Keratinocyte (primary cell): ENCODE measurements at places on chromosomes 5 and 9. TPM values are rescaled to one million over a fixed set of nuclear protein-coding genes. Genes with fewer than 3 reads are reported as not detected.

DNA sequence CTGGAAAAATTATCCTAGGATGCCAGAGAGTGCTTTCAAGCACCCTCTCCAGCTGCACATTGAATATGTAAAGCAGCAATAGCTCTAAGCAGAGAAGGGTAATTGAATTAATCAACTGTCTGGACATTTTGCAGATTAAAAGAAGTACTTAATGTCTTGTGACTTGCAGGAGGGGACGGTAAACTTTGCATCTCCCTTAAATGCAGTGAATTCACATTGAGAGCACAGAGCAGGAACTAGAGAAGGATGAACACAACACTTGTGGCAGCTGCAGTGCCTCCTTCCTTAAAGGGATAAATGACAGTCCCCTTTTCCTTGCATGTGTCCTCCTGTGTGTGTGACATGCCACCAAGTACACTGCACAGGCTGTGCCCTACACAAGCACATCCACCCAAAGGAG, 7.4 kb upstream of the CDK5RAP2 start:
- DNase-seq: no peak

- no peak for DNase-seq
These were observed 387.8 kb downstream of the GADD45G start for GRCh38 chr9:89992326-89993198.

DNA sequence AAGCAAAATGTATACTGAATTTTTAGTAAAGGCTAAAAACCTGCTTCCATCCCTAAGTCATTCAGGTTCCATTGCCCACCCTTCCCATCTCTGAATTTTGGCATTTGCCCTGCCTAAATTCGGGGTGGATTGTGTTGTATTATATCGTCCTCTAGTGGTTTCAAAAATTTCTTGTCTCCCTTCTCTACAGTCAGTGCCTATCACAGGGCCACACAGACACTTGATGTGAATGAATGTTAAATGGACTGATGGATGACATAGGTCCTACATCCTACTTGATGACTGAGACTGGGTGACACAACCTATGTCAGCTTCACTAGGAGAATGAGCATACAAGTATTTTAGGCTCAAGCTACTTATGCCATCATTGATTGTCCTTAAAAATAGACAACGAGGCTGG, 45.6 kb upstream of the SLC30A5 start:
- no peak for DNase-seq

- DNase-seq: no peak
These were observed 172.7 kb downstream of the ROR2 start for GRCh38 chr9:91777292-91777830.

DNA sequence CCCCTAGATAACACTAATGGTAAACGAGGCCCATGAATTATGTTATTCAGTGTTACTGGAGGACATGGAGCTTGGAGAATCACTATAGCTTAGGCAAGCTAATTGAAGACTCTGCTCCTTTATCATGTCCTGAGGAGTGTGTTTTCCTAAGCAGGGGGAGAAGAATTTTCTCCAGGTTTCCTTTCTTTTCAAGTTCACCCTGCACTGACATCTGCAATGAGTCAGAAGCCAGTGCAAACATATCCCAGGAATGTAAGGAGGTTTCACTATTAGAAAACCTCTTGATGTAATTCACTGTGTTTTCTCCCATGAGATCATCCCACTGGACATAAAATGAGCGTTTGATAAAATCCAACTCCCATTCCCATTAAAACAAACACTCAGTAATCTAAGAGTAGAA, 75.6 kb downstream of the DMRT2 start:
- DNase-seq: no peak

DNA sequence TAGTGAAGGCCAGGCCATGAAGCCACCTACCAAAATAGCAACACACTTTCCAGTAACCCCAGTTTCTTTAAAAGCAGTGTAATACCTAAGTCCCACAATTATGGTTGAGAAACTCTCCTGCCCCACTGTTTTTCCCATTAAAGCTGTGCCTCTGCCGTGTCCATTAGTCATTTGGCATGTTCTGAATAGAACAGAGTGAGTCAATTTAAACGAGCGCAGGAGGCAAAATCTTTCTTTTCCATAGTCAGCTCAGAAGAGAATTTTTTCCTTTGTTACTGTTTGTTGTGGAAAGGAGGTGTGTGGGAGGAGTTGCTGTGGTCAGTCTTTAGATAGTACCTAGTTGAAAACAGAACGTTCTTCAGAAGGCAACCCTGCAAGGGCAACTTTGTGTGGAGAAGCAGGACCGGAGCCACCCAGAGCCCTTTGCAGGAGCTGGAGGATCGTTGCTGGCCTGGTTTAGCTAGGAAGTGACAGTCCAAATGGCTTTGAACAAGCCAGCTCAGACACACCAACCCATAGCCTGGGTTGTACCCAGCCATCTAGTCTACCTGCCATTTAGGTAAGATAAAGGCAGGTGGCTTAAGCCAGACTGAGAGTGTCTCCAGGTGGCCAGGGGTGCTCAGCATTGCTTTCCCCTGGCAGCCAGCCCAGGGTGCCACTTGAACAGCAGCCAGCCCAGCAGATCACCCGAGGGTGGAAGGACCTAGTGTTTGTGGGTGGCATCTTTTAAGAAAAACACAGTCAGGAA, 30.4 kb downstream of the GADD45G start:
- DNase-seq: no peak

DNA sequence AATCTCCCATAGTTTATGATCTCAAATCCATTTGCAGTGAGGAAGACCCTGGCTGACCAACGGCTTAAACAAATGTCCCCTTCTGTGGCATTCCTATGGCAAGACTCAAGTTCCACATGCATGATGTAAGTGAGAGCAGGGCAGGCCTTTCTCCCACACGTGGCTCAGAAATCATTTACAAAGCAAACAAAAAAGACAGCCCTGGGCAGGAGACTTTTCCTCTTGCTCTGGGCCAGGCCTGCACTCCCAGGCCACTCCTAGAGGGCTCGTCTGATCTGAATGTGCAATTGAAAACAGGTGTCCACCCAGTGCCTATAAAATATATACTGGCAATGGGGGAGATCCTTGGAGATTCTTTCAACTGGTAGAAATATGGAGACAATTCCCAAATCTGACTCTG, 123.1 kb downstream of the DMRT2 start:
- DNase-seq: no peak

DNA sequence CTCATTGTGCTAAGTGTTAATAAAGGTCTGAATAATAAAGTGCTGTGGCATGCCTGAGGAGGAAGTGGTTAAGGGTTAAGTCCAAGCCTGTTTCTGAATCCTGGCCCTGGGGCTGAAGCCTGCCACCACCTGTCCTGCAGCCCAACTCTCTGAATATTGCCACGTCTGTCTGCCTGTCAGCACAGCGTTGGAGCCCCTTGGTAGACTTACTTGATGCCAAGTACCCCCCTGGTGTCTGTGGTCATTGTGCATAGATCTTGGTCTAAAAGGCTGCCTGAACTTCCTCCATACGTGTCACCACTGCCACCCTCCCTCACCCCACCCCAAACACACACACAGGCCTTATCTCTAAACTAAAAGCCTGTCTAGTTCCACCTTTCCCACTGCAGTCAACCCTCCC, 35.4 kb upstream of the SLC2A8 start:
- DNase-seq: peak; percentile 38

POLE3 gene
- polyA plus RNA-seq: 52.0 to 77.2 TPM (median 69.0 TPM) in 3 replicates

- DNase-seq: no peak
These were observed 79.7 kb upstream of the SMIM23 start for GRCh38 chr5:171705830-171706468.

- no peak for DNase-seq
These were observed at the start of gene C1QTNF2 for GRCh38 chr5:160369990-160370712. TSS of gene C1QTNF2 (minus strand) at chr5:160370626. CDS start at chr5:160355011, 15,615 bp downstream.

ADAMTS6 gene
- 6.7 to 14.7 TPM (median 10.9 TPM) in 3 replicates for polyA plus RNA-seq

GRCh38 chr5:157961896-157962590, 103.1 kb upstream of the CLINT1 start:
- DNase-seq: no peak

DNA sequence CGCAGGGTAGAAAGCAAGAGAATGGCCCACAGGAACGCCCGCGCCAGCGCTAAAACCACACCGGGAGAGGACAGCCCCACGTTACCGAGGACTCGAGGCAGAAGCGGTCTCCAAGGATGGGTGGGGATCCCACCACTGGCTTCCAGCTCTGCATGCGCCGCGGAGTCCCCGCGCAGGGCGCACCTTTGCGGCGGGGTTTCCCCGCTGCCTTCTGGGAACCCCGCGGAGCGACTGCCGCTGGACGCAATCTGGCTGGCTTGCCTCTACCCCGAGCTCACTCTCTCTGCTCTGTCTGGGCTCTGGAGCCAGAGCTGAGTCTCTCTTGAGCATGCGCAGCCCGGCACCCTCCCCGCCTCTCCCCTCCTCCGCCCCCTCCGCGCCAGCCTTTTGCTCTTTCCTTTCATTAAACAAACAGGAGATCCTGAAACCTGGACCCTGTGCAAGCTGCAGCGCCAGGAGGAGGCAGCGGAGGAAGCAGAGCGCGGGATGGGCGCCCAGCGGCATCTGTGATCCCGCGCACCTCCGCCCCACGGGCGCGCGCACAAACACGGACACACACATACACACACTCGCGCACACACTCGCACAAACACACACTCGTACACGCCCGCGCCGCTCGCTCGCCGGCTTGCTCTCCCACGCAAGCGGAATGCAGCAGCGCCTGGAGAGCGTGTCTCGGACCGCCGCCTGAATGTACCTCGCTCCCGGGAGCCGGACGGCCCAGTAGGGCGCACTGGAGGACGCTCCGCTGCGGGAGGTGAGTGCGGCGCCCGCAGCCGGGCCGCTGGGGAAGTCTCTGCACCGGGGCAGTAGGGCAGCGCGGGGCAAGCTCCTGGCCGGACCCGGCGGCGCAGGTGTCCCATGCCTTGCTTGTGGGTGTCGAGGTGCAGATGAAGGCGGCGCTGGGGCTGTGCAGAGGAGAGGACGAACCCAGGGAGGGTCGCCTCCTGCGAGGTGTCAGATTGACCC, at the start of gene PLPPR1:
Gene PLPPR1 (plus strand): TSS at position 382 of the 969 bp plus-strand sequence.
- no peak for DNase-seq

GRCh38 chr5:34001241-34001841, 6.5 kb downstream of the AMACR start:
- no peak for DNase-seq

SVEP1 gene
- 0.09 to 0.14 TPM (median 0.10 TPM) in 3 replicates for polyA plus RNA-seq

GRCh38 chr9:91986248-91986647, 36.2 kb upstream of the ROR2 start:
- DNase-seq: no peak

STPG3 gene
- polyA plus RNA-seq: not detected in 3 replicates

DNA sequence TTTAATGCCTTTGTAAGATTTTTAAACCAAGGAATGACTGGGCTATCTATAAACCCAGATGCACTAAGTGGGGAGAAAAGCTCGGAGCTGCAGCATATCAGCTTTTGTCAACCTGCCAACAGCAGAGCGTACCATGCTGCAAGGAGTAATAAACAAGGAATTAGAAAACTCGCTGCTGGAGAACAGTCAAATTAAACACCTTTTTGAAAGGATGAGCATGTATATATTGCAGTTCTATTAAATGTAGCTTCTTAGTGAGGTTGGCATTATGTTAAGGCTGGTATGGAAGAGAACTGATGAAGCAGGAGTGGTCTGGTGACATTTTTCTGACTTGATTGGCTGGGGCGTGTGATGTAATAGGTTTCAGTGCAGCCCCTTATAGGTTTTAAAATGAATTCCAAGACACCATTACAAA, 74.7 kb downstream of the PIK3R1 start:
- no peak for DNase-seq

- DNase-seq: no peak
These were observed 12.0 kb downstream of the PBX3 start for GRCh38 chr9:125758986-125759763.

DNA sequence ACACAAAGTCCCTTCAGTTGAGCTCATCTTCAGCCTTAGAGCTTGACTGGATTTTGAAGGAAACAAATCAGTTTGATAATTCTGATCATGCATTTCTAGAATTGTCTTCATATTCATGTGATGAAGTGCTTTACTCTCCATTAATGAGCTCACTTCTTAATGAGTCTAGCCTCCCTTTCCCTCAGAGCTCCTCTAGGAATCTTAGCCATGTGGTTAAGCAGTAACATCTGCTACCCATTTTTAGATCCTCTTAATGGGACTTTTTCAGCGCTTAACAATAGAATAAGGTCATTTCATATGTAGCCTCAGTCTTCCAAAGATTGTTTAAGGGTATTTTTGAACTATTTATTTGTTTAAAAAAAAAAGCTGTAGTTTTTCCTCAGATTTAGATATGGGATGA, 36.9 kb upstream of the LURAP1L start:
- DNase-seq: no peak

LCN2 gene
- 28.9 to 77.4 TPM (median 67.4 TPM) in 3 replicates for polyA plus RNA-seq

DNA sequence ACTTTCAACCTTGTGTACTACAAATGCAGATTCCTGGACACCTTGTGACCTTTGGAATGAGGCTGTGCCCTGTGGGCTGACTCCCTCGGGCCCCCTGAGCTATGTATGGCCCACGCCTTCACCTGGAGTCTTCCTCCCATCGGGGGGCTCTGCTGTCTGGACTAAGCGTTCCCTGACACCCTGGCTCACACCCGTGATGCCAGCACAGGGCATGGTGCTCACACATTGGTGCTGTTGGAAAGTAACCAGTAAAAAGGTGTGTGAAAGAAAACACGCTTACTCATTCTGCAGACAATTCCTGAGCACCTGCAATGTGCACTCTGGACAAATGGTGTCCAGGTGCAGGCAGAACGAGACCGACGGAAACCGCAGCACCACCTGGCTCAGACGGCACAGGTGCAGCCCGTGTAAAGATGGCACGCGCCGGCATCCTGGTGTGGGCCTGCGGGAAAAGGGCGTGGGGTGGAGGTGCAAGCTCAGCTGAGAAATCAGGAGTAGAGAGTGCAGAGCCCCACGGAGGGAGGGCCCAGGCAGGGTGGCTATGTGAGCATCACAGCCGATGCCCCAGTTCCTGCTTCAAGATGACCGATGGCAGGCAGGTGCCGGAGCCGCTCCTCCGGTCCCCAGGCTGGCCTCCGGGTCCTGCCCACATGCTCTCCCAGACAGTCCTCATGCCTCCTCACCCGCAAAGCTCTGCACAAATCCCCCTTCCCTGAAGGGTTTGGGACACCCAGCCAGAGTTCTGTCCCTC, 11.0 kb downstream of the LPCAT1 start:
- no peak for DNase-seq

DNA sequence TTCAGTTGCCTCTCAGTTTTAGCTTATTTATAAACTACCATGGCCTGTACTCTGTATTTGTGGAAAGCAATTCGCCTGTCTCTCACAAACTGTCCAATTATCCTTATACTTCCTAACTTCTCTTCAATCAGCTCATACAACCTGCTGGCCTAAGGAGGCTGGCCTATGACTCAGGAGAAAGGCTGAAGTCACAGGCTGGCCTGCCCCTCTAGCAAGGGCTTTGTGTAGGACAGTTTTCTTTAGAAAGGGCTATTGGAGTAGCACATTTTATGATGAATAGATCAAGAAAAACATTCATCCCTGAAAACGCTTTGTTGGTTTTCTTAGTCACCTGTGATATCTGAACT, 988.7 kb upstream of the ARRDC3 start:
- no peak for DNase-seq

DNA sequence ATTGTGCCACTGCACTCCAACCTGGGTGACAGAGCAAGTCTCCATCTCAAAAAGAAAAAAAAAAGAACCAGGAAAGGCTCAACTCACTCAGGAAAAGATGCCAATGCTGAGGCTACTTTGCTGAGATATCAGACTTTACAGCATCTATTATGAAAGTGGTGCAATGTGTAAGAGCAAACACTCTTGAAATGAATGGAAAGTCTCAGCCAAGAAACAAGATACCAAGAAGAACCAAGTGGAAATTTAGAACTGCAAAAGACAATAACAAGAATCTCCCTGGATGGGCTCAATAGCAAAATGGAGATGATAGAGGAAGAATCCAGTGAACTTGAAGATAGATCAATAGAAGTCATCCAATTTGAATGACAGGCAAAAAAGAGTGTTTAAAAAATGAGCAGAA, 37.7 kb downstream of the TSPAN17 start:
- no peak for DNase-seq
